ENCODE measurements at places on chromosomes 16 and 17. TPM values are rescaled to one million over a fixed set of nuclear protein-coding genes. Genes with fewer than 3 reads are reported as not detected.

PYY gene
- total RNA-seq = not detected

FBXO39 gene
- total RNA-seq = not detected

BIRC5 gene
- 15.0 TPM for total RNA-seq

TRIM37 gene
- total RNA-seq = 27.2 TPM

DNAAF8 gene
- total RNA-seq = 0.77 TPM

CLUH gene
- total RNA-seq = 93.5 TPM

SULT1A2 gene
- 1.6 TPM for total RNA-seq

MAP2K3 gene
- 14.2 TPM for total RNA-seq

RSL1D1 gene
- 153 TPM for total RNA-seq

C17orf50 gene
- 0.74 TPM for total RNA-seq

EIF3CL gene
- total RNA-seq = 122 TPM

- H3K4me1 ChIP-seq = peaks cover 27% of the 10 kb centered on the region
- H3K36me3 ChIP-seq = peaks cover 7% of the 10 kb centered on the region
- H3K27ac ChIP-seq = peak overlapping the region; percentile 59
Measured at GRCh38 chr17:3594051-3594800, 15.0 kb downstream of the TRPV1 start.

GRCh38 chr17:19360772-19361171 is 1.8 kb downstream of the B9D1 start:
- no peak overlapping the region for H3K27ac ChIP-seq
- no peaks in the 10 kb centered on the region for H3K36me3 ChIP-seq
- no peak for DNase-seq
- H3K4me3 ChIP-seq = no peak overlapping the region

GRCh38 chr17:70787721-70788300 is 618.5 kb downstream of the KCNJ2 start:
- no peaks in the 10 kb centered on the region for H3K27me3 ChIP-seq
- H3K36me3 ChIP-seq = no peaks in the 10 kb centered on the region
- H3K4me3 ChIP-seq = no peak overlapping the region
- no peak for DNase-seq
- H3K4me1 ChIP-seq = no peaks in the 10 kb centered on the region
- H3K27ac ChIP-seq = no peak overlapping the region

DNA sequence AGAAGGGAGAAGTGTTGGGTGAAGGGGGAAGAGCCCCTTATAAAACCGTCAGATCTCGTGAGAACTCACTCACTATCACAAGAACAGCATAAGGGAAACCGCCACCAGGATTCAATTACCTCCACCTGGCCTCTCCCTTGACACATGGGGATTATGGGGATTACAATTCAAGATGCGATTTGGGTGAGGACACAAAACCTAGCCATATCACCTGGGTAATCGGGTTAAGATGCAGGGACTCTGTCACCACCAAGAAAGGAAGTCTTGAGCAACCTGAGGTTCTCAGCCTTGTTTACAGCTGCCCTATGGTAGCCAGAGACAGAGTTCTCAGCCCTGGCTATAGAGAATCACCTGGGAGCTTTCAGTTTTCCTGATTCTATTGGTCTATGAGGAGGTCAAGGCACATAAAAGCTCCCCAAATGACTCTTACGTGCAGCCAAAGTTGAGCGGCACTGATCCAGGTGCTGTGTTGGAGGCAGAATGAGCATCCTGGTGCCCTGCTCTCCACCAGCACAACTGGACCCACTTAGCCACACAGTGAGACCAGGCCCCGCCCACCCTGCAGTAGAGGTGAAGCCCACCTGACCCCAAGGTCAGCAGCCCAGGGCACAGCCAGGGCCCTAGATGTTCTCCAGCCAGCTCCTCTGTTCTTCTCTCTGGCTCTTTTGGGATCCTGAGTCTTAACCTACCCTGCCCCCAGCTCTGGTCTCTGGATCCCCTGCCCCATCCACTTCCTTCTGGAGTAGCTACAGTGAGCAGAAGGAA is 138.5 kb upstream of the CDH5 start:
- no peaks in the 10 kb centered on the region for H3K36me3 ChIP-seq
- H3K4me3 ChIP-seq = no peak overlapping the region
- H3K4me1 ChIP-seq = no peaks in the 10 kb centered on the region

GRCh38 chr16:66713076-66713475 is 16.5 kb upstream of the CMTM4 start:
- no peaks in the 10 kb centered on the region for H3K4me1 ChIP-seq
- H3K27ac ChIP-seq = peak overlapping the region; percentile 8
- H3K36me3 ChIP-seq = no peaks in the 10 kb centered on the region
- no peak for DNase-seq

GRCh38 chr16:56961386-56961785 is 364 bp upstream of the CETP start:
- no peak overlapping the region for H3K27ac ChIP-seq
- H3K27me3 ChIP-seq = no peaks in the 10 kb centered on the region
- DNase-seq = no peak
- H3K36me3 ChIP-seq = no peaks in the 10 kb centered on the region

GRCh38 chr17:9671559-9671958 is 26.2 kb downstream of the USP43 start:
- H3K27ac ChIP-seq = no peak overlapping the region
- H3K4me3 ChIP-seq = no peak overlapping the region
- no peaks in the 10 kb centered on the region for H3K36me3 ChIP-seq
- no peak for DNase-seq
- H3K4me1 ChIP-seq = no peaks in the 10 kb centered on the region
- H3K27me3 ChIP-seq = no peaks in the 10 kb centered on the region

DNA sequence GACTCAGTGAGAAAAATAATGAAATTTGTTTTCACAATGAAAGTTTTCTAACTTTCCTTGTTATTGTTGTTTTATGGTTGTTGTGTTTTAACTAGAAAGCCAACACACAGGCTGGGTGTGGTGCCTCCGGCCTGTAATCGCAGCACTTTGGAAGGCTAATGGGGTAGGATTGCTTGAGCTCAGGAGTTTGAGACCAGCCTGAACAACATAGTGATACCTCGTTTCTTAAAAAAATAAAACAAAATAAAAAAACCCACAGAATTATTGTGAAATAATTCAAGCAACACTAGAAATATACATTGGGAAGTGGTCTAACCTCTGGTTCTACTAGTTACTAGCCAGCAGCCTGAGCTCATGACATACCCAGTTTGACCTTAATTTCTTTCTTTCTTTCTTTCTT is 630 bp downstream of the MILR1 start:
- DNase-seq = no peak
- H3K36me3 ChIP-seq = no peaks in the 10 kb centered on the region
- no peaks in the 10 kb centered on the region for H3K27me3 ChIP-seq
- H3K27ac ChIP-seq = no peak overlapping the region
- H3K4me3 ChIP-seq = no peak overlapping the region
- H3K4me1 ChIP-seq = no peaks in the 10 kb centered on the region

DNA sequence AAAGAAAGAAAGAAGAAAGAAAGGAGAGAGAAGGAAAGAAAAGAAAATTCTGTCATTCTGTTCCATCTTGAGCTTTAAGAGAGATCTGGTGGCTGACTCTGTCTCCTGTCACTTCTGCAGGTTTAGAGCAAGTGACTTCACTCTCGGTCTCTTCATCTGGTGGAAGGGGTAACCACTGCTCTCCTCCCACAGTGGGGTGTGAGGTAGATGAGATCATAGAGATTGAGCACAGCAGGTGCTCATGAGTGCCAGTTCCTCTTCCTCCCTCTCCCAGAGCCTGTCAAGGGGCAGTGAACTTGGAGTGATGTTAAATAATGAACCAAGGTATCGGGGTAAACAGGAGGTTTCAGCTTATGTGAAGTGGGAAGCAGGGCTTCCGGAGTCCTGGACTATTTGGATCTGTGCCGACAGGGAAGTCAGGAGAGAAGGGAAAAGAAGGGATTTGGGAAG is 47.7 kb downstream of the BEAN1 start:
- no peaks in the 10 kb centered on the region for H3K4me1 ChIP-seq
- no peak overlapping the region for H3K4me3 ChIP-seq

DNA sequence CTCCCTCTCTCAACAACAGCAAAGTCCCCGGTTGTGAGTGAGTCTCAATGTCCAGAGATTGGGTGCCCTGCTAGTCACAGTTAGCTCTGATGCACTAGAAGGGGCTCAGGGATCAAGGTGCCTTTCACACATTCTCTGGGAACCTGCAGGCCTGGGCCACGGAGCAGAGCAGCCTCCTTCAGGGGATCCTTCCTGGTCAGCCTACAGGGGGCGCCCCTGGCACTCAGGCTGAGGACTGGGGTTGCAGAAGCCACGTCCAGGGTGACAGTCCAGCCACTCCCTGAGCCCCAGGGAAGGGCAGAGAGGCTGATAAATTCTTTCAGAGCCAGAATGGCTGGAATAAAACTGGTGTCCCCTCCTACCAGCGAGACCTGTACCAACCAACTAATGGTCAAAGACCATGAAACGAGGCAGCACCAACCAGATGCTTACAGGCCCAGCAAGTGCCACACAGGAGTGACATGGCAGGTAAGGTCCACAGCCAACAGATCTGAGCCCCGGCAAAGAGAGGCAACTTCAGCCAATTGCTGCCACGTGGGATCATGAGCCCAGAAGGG is 43.5 kb downstream of the ST3GAL2 start:
- H3K36me3 ChIP-seq = peaks cover 17% of the 10 kb centered on the region
- H3K27me3 ChIP-seq = no peaks in the 10 kb centered on the region
- no peak overlapping the region for H3K4me3 ChIP-seq
- DNase-seq = peak; percentile 81
- peaks cover 8% of the 10 kb centered on the region for H3K4me1 ChIP-seq
- no peak overlapping the region for H3K27ac ChIP-seq

GRCh38 chr17:32281011-32281451 is 15.4 kb downstream of the RHBDL3 start:
- H3K27ac ChIP-seq = no peak overlapping the region
- no peaks in the 10 kb centered on the region for H3K36me3 ChIP-seq
- DNase-seq = no peak
- no peaks in the 10 kb centered on the region for H3K27me3 ChIP-seq
- H3K4me3 ChIP-seq = no peak overlapping the region

- no peak overlapping the region for H3K27ac ChIP-seq
- H3K36me3 ChIP-seq = no peaks in the 10 kb centered on the region
- no peak for DNase-seq
Measured at GRCh38 chr17:55492781-55493341, 18.4 kb downstream of the SMIM36 start.
